ENCODE measurements at places on chromosomes 2 and 18.

DNA sequence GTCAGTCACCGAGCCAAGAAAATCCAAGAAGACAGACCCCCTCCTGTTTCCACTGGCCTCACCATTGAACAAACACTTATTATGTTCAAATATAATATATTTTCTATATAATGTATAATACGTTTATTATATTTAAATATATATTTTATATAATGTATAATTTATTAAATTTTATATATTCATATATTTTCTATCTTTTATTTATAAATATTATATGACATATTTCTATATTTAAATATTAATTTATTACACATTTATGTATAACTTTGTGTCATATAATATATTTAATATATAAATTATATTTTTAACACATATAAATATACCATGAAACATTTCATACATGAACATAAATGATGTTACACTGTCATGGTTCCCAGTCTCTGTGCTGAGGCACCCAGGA is 60.9 kb upstream of the RMDN2 start:
- DNase-seq: no peak

GRCh38 chr18:62558015-62558663 is 35.3 kb downstream of the ZCCHC2 start:
- no peak for DNase-seq

GRCh38 chr2:210055825-210056224 is 53.4 kb downstream of the RPE start:
- no peak for DNase-seq

- no peak for DNase-seq
These were observed 1612.6 kb upstream of the NXPH2 start for GRCh38 chr2:140392824-140393223.

DNA sequence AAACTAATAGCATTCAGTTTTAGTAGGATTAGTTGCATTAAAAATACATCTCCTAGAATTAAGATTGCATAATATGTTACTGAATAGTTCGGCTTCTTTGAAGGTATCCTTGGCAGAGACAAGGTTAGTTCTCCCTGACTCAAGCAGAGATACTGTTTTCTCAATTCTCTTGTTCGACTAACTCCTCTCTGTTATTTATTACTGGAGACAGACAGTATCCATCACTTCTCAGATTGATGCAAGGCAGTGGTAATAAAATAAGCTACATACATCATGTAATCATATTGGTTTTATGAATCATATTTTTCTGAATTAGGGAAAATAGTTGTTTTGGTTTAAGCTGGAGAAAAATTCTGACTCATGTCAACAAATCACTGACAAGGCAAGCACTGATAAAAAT is 134.8 kb downstream of the SLC8A1 start:
- no peak for DNase-seq

DNA sequence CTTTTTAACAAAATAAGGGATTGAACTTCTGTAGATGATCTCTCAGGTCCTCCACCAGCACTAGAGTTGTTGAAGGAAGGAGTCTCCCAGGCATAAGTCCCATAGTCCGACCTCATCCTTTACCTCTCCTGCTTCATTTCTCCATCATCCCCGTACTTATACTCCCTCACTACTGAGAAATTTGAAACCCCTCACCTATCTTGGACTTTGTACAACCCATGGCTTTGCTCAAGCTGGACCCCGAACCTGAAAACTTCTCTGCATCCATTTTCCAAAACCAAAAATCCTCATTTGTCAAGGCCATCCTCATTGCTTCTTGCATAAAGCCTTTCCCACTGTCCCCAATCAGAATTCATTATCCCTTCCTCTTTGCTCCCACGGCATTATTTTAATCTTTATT is 482 bp upstream of the NHEJ1 start:
- DNase-seq: no peak

- DNase-seq: peak; percentile 14
These were observed 80.3 kb upstream of the HAAO start for GRCh38 chr2:42872721-42873120.

GRCh38 chr2:191018643-191019119 is 4.7 kb upstream of the STAT1 start:
- DNase-seq: no peak

DNA sequence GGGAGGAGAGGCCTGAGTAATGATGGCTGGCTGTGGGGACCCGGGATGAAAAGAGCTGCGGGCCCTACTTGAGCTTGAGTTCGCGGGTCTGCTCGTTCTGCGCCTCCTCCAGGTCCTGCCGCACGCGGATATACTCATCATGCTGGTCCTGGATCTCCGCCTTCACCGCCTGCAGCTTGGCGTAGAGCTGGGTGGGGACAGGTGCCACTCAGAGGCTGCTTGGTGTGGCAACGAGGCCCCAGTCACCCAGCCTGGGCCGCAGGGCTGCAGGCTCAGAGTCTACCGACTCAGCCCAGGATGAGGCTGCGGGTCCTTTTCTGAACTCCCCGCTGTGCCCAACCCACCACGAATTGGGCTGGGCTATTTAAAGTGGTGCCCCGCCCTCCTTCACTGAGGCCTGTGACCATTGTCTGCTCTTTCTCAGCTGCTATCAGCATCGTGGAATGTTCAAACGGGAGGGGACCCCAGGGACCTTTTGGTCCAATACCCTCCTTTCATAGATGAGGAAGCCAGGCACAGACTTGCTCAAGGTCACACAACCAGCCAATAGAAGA is 28.0 kb downstream of the KIF3C start:
- no peak for DNase-seq

- DNase-seq: no peak
These were observed 951.6 kb upstream of the POU3F3 start for GRCh38 chr2:103902347-103902746.

- no peak for DNase-seq
These were observed 119.5 kb upstream of the MCFD2 start for GRCh38 chr2:47034973-47035609.

- DNase-seq: no peak
These were observed 279.2 kb upstream of the DCC start for GRCh38 chr18:52060607-52061304.

DNA sequence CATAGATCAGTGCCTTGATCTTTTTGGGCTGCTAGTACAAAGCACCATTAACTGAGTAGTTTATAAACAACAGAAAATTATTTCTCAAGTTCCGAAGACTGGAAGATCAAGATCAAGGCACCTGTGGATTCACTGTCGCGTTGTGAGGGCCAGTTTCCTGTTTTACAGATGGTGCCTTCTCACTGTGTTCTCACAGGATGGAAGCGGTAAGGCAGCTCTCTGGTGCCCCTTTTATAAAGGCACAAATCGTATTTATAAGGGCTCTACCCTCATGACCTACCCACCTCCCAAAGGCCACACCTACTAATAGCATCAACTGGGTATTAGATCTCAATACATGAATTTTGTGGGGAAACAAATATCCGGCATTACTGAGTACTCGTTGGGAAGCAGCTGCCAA is 729.5 kb upstream of the SLC39A10 start:
- DNase-seq: no peak
